Endothelial cell of coronary artery (primary cell): ENCODE measurements at places on chromosomes 7 and 10. TPM values are rescaled to one million over a fixed set of nuclear protein-coding genes. Genes with fewer than 3 reads are reported as not detected.

PALD1 gene
- total RNA-seq: 25.0 and 57.1 TPM in 2 replicates

SLC13A4 gene
- not detected in 2 replicates for total RNA-seq

ASZ1 gene
- total RNA-seq: not detected in 2 replicates

LIPM gene
- not detected in 2 replicates for total RNA-seq

CNPY1 gene
- total RNA-seq: not detected in 2 replicates

GARS1 gene
- 127 and 194 TPM in 2 replicates for total RNA-seq

TLL2 gene
- 0.09 TPM in 2 replicates for total RNA-seq

THSD7A gene
- 21.1 and 47.2 TPM in 2 replicates for total RNA-seq

MACROH2A2 gene
- total RNA-seq: 0.36 and 1.5 TPM in 2 replicates

GHRHR gene
- 0.27 TPM in 1 of 2 replicates, not detected in the other for total RNA-seq

PGAM1 gene
- 299 and 370 TPM in 2 replicates for total RNA-seq

SSBP1 gene
- 181 and 257 TPM in 2 replicates for total RNA-seq

AKR1C8 gene
- not detected in 2 replicates for total RNA-seq

CUTC gene
- total RNA-seq: 20.5 and 25.8 TPM in 2 replicates

CPA5 gene
- total RNA-seq: not detected in 2 replicates

RBP3 gene
- not detected in 2 replicates for total RNA-seq

HSPB1 gene
- 54.2 and 87.1 TPM in 2 replicates for total RNA-seq

ZNF138 gene
- total RNA-seq: 3.9 and 4.2 TPM in 2 replicates

TRIP6 gene
- 64.1 and 73.1 TPM in 2 replicates for total RNA-seq

SLC26A5 gene
- total RNA-seq: not detected in 2 replicates

TMEM26 gene
- under 0.01 and 0.09 TPM in 2 replicates for total RNA-seq

TMEM229A gene
- total RNA-seq: not detected in 2 replicates

PTF1A gene
- not detected in 2 replicates for total RNA-seq

PARD3 gene
- 32.9 and 42.6 TPM in 2 replicates for total RNA-seq

MET gene
- 61.1 and 63.3 TPM in 2 replicates for total RNA-seq

CTAGE8 gene
- total RNA-seq: not detected in 2 replicates
